ENCODE measurements at places on chromosomes 16 and 17. TPM values are rescaled to one million over a fixed set of nuclear protein-coding genes. Genes with fewer than 3 reads are reported as not detected.

SDK2 gene
- total RNA-seq: 0.27 TPM

GAA gene
- 28.4 TPM for total RNA-seq

GHDC gene
- total RNA-seq: 15.5 TPM

TEKT3 gene
- total RNA-seq: not detected

CSNK2A2 gene
- total RNA-seq: 92.2 TPM

ASB16 gene
- total RNA-seq: 0.14 TPM

KRT222 gene
- not detected for total RNA-seq

SLC5A2 gene
- 0.11 TPM for total RNA-seq

TBC1D3 gene
- total RNA-seq: not detected

C16orf54 gene
- 22.0 TPM for total RNA-seq

MYADML2 gene
- total RNA-seq: not detected
